NCI-H2081 (cell line): ENCODE measurements at places on chromosomes 4 and X.

- DNase-seq, result no peak
These were observed 162.7 kb upstream of the TTC29 start for GRCh38 chr4:147108409-147108808.

- DNase-seq, result no peak
These were observed 49.8 kb downstream of the DLG3 start for GRCh38 chrX:70494441-70494840.

- no peak for DNase-seq
These were observed 74.7 kb upstream of the C4orf50 start for GRCh38 chr4:6092971-6093370.

DNA sequence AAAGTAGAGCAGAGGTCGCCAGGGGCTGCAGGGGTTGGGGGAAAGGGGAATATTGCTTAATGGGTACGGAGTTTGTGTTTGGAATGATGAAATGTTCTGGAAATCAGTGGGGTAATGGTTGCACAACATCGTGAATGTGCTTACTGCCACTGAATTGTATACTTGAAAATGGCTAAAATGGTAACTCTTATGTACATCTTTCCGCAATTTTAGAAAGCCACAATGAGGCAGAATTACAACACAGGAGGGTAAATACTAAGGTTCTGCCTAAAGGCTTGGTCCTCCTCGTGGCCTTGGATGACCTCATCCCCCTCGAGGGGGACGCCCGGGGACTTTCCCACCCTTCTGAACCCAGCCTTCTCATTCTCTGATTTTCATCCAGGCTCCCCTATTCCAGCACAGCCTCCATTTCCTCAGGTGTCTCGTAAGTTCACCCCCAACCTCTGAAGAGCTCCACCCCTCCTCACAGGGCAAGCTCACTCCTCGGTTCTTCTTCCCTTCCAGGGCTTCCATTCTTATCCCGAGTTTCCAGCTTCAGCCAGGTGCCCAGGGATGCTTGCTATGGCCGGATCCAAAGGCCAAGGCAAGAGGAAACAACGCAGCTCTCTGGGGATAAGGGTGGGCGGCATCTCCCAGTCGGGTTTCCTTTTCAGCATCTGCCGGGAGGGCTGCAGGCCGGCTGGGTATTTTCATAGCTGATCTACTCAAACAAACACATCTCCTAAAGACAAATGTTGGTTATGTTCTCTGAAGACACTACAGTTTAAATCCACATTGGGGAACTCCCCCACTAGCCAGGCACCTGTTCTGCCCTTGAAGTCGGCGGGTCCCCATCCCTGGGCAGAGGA lies 71.3 kb upstream of the ACSL1 start:
- DNase-seq, result no peak

GRCh38 chrX:115892787-115893671 lies 277.5 kb upstream of the AGTR2 start:
- DNase-seq, result peak; percentile 59

DNA sequence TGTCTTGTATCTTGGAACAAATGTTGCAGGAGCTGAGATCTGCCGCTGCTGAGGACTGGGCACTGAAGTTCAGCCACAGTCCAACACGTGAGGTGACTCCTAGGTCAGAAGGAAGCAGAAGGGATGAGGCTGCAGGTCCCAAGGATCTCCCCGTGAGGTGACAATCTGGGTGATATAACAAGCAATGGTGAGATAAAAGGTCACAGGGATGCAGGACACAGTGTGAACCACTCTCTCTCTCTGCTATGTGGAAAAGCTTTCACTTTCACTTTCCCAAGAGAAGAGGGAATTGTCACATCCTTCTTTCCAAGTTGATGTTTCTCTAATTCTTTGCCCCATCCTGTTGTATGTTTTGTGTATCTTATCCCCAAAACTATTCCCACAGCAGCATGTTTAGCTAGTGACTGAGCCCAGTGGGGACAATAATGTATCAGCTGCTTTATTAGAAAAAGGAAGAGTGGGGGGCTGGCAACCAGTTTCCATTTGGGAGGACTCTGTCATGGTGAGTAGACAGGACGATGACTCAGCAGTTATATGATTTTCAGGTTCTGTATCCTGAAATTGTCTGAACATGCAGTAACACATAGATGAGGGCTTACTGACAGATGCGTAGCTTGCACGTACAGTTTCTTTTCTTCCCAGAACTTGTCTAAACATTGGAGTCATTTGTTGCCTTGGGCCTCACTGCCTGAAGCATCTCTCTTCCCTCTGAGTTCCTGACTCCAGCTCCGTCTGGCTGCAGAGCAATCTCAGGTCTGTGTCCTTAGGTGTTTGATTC lies 1415.8 kb upstream of the TENM3 start:
- peak; percentile 9 for DNase-seq

DNA sequence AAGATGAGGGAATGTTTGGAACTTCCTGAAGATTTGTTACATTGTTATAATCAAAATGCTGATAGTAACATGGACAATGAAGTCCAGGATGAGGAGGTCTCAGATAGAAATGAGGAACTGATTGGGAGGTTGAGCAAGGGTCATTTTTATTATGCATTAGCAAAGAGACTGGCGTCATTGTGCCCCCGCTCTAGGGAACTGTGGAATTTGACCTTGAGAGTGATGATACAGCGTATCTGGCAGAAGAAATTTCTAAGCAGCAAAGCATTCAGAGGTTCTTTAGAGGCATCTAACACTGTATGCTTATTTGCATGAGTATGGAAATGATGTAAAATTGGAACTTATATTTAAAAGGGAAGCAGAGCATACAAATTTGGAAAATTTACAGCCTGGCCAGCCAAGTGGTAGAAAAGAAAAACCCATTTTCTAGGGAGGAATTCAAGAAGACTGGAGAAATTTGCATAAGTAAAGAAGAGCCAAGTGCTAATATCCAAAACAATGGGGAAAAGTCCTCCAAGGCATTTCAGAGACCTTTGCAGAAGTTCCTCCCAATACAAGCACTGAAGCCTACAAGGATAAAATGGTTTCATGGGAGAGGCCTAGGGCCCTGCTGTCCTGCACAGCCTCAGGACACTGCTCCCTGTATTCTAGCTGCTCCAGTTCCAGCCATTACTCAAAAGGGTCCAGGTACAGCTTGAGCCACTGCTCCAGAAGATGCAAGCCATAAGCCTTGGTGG lies 483.0 kb upstream of the NDST4 start:
- no peak for DNase-seq

GRCh38 chr4:176258135-176258534 lies 10.9 kb downstream of the ASB5 start:
- DNase-seq, result no peak

DNA sequence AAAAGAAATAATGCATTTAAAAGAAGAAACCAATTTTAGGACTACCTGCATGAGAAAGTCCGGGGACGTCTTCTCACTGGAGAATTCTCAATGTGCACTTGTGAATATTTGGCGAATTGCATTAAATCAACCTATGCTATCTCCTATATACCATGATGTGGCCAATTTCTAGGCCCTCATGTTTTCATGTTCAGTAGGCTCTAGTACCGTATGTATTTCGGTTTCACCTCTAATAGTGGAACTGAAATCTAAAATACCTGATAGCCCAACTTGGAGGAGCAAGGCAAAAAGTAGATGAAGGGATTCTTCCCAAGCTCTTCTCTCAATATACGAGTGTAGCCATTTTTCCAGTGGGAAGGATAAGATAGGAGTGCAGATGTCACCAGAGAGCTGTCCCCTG lies 11.4 kb upstream of the FGF2 start:
- no peak for DNase-seq

DNA sequence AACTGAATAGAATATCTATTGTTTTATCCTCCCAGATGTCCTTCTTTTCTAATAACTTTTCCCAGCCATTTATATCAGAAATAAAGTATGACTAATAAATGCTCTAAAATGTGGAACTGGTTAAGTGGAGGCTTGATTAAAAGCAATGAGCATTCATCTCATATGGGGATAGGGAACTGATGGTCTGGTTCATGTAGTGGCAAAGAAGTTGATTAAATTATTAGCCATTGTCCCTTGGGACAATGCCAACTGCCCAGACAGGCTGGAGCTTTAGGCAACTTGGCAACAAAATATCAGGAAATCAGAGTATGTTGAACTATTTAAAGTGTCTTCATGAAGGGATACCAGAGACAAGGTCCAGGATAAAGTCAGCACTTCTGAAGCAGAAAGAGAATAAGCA lies 24.2 kb downstream of the TRO start:
- no peak for DNase-seq

GRCh38 chr4:53781629-53782457 lies 190.6 kb upstream of the LNX1 start:
- DNase-seq, result no peak

DNA sequence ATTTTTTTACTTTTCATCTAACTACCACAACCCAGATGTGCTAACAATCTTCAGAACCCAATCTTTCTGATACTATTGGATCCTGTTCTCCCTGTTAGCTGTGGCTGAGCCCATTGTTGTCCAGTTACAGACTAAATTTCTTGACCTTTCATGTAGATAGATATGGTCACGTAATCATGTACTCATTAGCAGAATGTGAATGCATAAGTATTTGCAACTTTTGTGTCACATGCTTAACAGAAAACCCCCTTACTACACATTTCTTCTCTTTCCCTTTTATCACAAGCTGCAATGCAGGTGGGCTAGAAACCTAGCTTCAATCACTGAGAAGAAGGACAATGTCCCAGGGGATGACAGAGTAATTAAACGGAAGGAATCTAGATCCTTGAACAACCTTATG lies 13.1 kb upstream of the FAM13A start:
- no peak for DNase-seq

DNA sequence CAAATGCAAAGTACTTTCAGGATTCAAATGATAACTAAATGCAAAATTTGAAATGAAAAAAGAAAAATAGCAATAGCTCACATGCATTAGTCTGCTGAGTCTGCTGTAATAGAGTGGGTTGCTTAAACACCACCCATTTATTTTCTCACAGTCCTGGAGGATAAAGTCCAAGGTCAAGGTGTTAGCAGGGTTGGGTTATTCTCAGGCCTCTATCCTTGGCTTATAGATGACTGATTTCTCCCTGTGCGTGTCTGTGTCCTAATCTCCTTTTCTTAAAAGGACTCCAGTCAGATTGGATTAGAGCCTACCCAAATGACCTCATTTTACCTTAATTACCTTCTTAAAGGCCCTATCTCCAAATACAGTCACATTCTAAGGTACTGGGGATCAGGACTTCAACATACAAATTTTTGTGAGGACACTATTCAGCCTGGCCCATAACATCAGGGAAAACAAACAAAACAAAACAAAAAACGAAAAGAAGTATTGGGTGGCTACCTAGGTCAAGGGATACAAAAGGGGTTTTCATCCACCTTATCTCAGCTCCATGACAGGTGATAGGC lies 6.3 kb upstream of the TBL1X start:
- DNase-seq, result no peak

DNA sequence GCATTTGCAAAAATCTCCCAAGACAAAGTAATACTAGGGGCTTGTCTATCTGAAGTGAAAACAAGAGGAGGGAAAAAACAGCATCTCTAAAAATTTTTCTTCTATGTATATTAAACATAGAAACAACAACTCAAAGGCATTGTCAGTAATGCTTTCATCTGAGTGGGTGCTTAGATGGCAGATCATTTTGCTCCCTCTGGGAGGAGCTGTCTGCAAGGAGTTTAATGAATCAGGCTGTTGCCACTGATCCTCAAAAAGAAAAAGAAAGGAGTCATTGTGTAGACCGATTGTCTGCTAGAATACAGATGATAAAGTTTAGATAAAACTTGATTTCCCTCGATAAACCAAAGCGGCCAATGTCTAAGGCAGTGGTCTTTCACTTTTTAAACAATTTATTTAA lies 49.7 kb upstream of the KLHL8 start:
- DNase-seq, result no peak

DNA sequence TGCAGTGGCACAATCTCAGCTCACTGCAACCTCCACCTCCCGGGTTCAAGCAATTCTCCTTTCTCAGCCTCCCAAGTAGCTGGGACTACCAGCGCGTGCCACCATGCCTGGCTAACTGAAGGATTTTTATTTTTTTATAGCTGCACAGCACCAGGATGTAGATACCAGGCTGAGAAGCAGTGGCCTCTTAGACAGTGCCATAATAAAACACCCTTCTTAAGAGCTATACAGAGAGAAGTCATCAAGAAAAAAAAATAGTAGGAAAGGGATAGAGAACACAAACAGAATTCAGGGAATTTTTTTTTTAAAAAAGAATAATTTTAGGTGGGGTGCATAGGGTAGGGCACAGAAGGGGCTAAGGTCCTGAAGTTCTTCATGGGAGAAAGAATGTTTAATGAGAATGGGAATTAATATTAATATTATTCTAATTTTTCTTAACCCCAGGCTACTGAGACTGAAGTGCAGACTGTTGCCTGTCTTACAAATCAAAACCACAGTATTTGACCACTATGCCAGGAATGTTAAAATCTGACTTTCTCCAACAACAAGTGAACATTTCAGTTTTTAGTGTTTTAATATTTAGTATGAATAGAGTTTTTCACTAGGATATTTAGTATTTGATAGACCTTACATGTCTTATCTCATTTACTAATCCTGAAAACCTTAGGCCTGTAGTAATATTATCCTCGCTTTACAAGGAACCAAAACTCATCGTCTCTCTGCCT lies 146.7 kb downstream of the KCNIP4 start:
- DNase-seq, result no peak

DNA sequence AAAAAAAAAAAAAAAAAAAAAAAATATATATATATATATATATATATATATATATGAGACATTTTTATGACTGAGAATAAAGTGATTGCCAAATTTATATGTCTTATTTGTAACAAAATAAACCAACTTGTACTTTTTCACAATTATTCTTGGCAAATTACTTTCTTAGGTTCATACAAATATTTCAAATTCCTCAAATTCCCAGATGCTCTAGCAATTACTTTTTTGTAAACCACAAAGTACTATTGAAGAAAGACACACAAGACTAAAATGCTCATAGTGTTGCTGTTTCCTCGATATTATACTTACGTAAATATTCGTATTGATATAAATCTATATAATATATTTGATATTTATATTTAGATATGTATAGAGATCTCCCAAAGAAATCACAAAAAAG lies 390.0 kb downstream of the FAT4 start:
- no peak for DNase-seq

DNA sequence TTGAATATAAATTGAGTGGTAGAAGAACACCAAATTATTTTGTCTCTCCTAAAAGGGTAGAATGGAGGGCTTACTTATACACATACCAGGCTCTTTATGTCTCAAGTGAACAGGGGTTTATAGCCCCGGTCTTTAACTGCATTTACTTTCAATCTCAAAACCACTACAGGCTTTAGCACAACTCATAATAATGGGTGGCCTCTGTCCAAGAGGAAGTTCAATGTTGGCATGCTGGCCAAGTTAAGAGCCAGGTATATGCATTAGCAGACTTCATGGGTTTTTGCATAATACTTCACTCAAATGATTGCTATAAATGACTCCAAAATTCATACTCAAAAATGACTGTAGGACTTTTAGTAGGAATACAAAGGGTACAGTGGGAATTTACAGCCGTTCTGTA lies 118.5 kb upstream of the OTUD4 start:
- DNase-seq, result no peak

DNA sequence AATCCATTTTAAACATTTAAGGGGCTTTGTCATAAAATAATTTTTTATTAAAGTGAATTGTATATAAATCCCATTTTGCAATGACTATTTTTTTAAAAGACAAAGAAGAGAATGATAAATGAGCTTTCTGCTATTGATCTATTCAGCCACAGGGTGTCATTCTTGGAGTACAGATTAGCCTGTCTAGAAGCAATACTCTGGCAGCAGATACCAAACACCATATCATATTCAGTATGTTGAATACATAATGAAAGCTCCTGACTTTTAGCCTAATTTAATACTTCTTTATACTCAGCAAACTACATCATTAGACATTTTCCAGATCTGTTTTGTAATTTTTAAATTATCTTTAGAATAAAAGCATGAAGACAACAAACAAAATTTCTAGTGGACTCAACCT lies 496.3 kb downstream of the PDGFC start:
- peak; percentile 19 for DNase-seq

- no peak for DNase-seq
These were observed 93.3 kb downstream of the NEUROG2 start for GRCh38 chr4:112422644-112423043.
